ENCODE measurements at places on chromosomes 5 and 9. TPM values are rescaled to one million over a fixed set of nuclear protein-coding genes. Genes with fewer than 3 reads are reported as not detected.

The SLC6A7 gene
- polyA plus RNA-seq = not detected

The DIPK1B gene
- 22.6 TPM for polyA plus RNA-seq

The SMIM33 gene
- polyA plus RNA-seq = not detected

The RAPGEF1 gene
- 15.5 TPM for polyA plus RNA-seq

The MARVELD2 gene
- polyA plus RNA-seq = 8.5 TPM

The GFRA3 gene
- 1.0 TPM for polyA plus RNA-seq

The IFNB1 gene
- not detected for polyA plus RNA-seq

Data from kidney (tissue), 22 donors.